NCI-H524 (cell line): ENCODE measurements at places on chromosomes 7 and 10.

GRCh38 chr10:73937333-73938043 lies 26.6 kb downstream of the PLAU start:
- DNase-seq: no peak

DNA sequence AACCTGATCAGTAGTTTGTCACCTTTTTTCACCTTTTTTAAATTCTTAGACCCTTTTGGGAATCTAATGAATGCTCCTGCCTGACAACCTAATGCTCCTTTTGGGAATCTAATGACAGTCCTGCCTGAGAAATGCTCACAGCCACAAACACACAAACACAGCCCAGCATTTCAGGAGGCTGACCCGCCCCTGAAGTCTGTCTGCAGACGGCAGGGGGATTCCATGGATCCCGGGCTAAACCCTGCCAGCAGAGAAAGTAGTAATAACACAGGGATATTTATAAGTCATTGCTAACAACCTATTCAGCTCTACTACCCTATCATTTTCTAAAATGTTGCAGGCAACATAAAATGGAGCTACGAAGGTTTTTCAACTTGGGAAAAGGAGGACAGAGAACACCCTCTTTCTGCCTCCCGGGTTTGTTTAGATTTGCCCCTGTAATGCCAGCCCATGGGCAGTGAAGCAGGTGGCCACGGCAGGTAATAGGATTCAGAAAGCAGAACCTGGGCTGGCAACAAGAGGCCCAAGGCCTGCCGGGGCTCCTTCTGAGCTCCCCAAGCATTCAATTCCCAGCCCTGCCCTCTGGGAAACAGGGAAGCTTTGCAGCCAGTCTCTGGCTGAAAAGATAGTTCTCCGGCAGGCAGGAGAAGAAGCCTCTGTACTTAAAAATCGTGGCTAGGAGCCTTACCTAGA lies 65.2 kb downstream of the CREB3L2 start:
- DNase-seq: no peak

DNA sequence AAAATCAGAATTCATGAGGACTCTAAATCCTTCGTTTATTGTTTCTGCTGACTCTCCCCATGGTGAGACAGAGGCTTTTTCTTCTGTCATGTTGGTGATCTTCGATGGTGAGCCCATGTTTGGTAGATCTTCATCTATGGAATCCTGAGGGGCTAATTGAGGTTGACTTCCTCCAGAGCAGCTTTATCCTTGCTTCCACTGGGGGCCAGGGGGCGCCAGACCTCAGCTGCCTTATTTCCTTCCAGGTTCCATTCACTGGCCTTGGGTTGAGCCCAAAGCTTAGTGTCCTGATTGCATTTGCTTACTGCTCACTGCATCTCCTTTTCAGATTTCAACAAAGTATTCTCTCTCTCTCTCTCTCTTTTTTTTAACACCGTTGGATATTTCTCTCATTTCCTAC lies 80.7 kb downstream of the GCC1 start:
- no peak for DNase-seq

DNA sequence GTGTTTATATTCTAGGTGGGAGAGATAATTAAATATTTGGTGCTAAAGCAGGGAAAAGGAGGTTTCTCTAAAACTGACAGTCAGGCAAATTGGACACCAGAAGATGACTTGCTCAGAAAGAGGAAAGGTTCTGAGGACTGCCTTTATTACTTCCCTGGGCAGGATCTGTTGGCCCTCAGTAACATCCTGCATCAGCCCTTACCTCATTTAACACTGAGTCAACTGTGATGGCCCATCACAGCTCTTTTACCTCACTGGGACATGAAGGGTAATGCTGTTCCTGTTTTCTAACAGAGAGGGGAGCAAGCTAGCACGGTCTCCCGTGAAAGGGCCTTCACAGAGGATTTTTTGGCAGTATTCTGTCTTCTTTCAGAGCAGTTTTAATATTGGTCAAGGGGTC lies 12.0 kb downstream of the PPP1R17 start:
- no peak for DNase-seq

GRCh38 chr10:130146042-130146441 lies 9.9 kb downstream of the GLRX3 start:
- no peak for DNase-seq

- DNase-seq: no peak
Observed at GRCh38 chr10:3750006-3750816, 34.8 kb downstream of the KLF6 start.

DNA sequence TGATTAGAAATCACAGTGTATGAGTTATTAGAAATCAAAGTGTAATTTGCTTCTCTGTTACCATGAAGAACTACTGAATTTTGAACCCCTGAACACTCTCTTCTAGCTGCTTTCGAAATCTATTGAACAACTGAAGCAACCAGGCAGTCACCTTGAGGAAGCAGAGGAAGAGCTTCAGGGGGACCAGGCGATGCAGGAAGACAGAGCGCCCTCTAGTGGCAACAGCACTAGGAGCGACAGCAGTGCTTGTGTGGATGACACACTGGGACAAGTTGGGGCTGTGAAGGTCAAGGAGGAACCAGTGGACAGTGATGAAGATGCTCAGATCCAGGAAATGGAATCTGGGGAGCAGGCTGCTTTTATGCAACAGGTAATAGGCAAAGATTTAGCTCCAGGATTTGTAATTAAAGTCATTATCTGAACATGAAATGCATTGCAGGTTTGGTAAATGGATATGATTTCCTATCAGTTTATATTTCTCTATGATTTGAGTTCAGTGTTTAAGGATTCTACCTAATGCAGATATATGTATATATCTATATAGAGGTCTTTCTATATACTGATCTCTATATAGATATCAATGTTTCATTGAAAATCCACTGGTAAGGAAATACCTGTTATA lies 170.7 kb downstream of the HDAC9 start:
- peak; percentile 19 for DNase-seq

GRCh38 chr10:44068716-44069482 lies 316.0 kb downstream of the CXCL12 start:
- DNase-seq: no peak

- no peak for DNase-seq
Observed at GRCh38 chr10:6386346-6386745, 183.6 kb downstream of the PFKFB3 start.

DNA sequence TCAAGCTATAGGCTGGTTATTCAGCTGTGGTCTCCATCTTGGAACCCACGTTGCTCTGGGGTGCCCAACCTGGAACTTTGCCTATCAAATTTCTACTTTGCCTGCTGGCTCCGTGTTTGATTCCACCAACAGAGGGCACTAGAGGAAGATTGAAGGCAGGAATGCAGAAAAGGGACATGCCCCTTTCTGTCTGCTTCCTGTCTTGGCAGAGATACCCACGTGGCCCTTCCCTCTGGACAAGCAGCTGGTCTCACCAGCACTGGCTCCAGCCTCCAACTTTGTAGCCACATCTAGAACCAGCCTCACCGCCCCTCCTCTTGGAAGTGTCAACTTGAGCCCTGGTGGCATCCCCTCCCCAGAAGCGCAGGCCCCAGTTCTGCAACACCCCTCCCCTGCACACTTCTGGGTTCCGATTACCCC lies 52.1 kb upstream of the ZNF438 start:
- peak; percentile 81 for DNase-seq

GRCh38 chr7:25349283-25350017 lies 121.2 kb upstream of the NPVF start:
- no peak for DNase-seq

DNA sequence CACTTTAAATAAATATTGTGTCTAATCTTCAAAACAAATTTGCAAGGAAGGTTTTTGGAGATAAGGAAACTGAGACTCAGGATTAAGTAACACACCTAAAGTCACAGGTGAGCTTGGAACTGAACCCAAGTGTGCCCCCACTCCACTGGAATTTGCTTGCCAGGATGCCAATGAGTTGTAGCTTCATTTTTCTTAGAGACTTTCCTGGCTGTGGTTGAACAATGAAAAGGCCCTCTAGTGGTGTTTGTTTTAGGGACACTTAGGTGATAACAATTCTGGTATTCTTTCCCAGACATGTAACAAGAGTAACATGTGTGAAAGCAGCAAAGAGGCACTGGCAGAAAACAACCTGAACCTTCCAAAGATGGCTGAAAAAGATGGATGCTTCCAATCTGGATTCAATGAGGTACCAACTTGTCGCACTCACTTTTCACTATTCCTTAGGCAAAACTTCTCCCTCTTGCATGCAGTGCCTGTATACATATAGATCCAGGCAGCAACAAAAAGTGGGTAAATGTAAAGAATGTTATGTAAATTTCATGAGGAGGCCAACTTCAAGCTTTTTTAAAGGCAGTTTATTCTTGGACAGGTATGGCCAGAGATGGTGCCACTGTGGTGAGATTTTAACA lies 1.5 kb downstream of the IL6 start:
- DNase-seq: peak; percentile 63

DNA sequence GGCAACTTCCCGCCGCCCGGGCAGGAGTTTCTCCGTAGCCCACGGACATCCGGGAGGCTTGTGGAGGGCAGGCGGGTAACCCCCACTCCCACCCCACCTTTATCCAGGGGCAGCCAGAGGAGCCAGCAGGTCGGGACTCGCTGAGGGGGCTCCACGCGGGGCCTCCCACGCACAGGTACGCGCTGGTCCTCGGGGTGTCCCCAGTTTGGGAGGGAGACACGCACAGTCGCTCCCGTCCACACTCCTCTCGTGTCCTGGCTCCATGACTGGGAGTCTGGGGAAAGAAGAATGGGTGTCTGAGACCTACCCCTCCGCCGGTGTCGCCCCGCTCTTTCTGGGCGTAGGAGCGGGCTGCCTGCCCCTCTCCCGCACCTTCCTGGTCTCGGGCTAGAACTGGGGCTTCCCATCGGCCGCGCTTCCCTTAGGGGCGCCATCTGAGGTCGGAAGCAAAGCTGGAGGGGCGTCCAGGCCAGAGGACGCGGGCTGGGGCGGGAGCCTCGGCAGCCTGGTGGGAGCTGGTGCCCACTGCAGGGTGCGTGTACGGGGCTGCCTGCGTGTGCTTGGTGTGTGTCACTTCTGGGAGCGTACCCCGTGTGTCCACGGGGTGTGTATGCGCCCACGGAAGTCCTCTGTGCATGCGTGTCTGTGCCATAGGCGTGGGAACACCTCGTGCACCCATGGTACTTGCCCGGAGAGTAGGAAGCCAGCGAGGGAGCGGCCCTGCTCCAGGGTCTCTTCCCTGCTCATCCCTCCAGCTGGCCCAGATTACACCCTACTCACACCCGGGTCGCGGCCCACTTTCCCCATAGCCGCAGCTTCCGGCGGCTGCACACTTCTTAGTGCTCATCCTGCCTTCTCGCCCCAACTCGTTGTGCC lies 73.0 kb upstream of the LEP start:
- DNase-seq: no peak

- DNase-seq: no peak
Observed at GRCh38 chr7:142908921-142909890, 23.7 kb upstream of the TRPV6 start.

DNA sequence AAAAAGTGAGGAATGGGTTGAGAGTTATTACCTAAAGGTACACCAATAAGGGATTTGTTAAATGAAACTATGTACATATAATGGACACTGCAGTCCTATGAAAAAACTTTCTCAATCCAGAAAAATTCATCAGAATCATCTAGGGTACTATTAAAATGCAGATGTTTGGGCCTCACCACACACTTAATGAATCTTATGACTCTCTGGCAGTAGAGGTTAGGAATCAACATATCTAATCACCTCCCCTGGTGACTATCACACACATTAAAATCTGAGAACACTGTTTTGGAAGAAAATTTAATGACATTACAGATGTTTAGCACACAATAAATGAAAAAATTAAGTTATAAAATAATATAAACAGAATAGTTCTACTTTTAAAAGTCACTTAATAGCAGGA lies 32.1 kb downstream of the BAZ1B start:
- no peak for DNase-seq

GRCh38 chr10:12927896-12928295 lies 73.6 kb downstream of the CCDC3 start:
- no peak for DNase-seq

GRCh38 chr7:36045326-36045725 lies 107.7 kb upstream of the EEPD1 start:
- no peak for DNase-seq

DNA sequence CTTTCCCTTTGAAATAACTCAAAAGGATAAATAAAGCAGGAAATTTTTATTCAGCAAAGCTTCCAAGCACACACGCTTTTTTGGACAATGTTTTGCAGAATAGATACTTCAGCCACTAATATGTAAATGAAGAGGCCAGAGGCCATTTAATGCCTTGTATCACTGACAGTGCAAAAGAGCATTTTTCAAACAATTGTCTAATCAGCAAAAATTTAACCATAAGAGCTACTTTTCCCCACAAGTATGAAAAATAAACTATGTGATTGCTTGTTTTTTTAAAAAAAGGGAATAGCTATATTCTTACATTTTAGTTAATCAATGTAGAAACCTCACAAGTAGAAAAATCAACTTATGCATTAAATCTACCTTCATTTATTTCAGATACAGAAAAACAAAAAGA lies 99.7 kb downstream of the COL28A1 start:
- no peak for DNase-seq

- no peak for DNase-seq
Observed at GRCh38 chr10:12444981-12445700, 95.8 kb downstream of the CAMK1D start.

- no peak for DNase-seq
Observed at GRCh38 chr7:97167176-97167575, 49.7 kb downstream of the SDHAF3 start.

DNA sequence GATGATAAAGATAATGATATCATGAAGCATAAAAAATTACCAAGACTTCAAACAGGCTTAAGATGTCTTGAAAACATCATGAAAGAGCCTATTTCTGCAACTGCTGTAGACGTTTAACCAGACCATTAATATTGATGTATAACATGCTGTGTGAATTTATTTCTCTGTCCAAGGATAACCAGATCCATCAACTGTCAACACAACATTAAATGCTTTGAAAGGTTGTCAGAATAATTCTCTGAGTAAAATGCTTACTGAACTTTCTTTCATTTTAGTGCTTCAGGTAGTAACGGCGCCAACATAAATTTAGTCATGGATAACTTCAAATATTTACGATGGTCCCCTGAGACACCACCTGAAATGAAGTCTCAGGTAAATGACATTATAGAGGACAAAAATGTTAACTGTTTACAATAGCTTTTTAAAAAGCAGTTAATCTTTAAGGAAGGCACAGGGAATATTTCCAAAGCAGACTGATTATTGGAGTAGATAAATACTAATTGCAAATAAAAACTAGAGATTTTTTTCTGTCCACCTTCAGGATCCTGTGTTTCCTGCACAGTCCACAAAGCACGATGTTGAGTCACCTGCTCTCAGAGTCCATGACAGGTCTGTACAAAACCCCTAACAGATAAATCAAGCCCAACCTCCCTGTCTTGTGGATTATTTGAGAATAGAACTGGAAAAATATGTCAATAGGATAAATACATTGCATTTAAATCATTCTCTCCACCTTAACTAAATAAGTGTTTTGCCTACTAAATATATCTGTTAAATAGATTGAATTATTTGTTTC lies 1213.2 kb downstream of the XPNPEP1 start:
- DNase-seq: no peak

DNA sequence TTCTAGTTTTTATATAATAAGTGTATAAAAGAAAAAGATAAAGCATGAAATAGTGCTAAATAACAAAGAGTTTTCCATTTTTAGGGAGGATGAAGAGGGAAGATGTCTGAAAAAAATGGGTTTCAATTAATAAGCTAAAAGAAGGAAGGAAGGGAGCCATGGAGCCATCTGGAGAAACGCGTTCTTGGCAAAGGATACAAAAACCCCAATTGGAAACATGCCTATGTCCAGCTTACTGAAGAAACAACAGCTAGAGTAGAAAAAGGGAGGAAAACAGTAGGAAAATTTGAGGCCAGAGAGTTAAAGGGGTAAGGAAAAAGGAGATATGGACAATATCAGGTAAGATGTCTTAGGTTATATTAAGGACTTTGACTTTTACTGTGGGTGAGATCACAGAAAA lies 416.2 kb upstream of the GHITM start:
- no peak for DNase-seq
